Skeletal muscle tissue (tissue), 5 donors: ENCODE measurements at places on chromosomes 2 and 18. TPM values are rescaled to one million over a fixed set of nuclear protein-coding genes. Genes with fewer than 3 reads are reported as not detected.

The ALPG gene
- total RNA-seq = not detected

The HAT1 gene
- total RNA-seq = 32.4 TPM

The FMNL2 gene
- 15.7 TPM for total RNA-seq

The GPR17 gene
- 1.0 TPM for total RNA-seq

The SERPINB13 gene
- total RNA-seq = not detected

The GALR1 gene
- total RNA-seq = not detected
